ENCODE measurements at places on chromosomes 3 and 15.

DNA sequence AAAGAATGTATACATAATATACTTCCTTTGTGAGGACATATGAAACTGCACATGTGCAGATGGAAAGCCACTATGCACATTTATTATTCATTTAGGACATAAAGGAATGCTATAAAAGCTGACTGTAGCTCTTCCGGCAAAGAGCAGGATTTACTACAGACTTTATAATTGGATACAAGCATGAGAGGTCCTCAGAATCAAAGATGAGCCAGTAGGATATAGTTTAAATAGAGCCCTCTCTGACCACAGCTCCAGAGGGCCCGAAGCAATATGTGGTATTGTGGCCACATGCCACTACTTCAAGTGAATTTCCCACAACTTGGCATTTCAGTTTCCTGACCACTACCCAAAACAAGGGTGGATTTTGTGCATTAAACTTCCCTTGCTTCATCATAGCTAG is 140.9 kb downstream of the ATP8B4 start:
- no peak for DNase-seq

- no peak for DNase-seq
Observed at GRCh38 chr15:40744815-40745152, 10.3 kb downstream of the RMDN3 start.

GRCh38 chr3:171248426-171249111 is 211.6 kb downstream of the TNIK start:
- DNase-seq, result no peak

DNA sequence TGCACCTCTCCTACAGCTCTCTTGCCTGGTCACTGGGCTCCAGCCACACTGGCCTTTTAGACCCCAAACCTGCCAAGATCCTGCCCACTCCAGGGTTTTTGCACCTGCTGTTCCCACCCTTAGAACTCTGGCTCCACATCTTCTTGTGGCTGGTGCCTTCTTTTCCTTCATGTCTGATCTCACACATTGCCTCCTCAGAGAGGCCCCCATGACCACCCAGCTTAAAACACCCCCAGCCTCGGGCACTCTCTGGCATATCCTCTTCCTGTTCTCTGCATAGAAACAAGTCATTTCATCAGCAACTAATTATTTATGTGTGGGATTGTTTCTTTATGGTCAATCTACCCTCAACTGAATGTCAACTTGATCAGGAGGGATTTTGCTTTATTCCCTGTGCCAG is 14.0 kb upstream of the AMOTL2 start:
- DNase-seq, result no peak

DNA sequence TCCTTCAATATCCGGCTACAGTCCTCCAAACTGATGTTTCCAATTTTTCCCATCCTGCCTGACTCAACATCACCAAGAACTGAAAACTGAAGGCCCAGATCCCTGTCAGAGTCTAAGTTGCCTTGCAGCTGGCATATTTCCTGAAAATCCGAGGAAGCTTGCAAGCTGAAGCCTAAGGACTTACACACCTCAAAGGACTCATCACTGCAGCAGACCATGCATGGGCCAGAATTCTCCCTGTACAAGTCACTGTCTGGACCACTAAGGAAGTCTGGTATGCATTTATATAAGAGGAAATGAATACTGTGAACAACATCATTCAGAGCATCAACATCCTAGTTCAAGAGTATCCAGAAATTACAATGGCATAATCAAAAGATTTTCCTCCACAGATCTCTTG is 548.8 kb upstream of the MDFIC2 start:
- no peak for DNase-seq

GRCh38 chr3:179681492-179682263 is 28.8 kb downstream of the USP13 start:
- DNase-seq, result no peak

GRCh38 chr3:108222853-108223565 is 785 bp upstream of the IFT57 start:
- DNase-seq, result no peak

DNA sequence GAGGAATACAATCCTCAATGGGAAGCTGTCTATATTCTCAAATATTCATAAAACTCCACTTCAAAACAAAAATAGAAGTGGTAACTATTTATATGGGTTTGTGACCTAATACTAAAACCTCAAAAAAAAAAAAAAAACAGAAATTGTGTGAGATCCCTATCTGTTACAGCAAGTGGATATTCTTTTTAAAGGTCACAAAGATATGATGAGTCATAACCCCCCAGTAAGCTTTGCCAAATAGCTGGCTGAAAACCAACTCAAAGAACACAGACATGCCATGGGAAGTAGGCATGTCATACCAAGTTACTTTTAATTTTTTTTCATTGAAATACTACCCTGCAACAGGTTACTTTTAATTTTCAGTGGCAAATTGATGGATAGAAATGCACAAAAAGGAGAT is 62.5 kb downstream of the CBLB start:
- peak; percentile 42 for DNase-seq

DNA sequence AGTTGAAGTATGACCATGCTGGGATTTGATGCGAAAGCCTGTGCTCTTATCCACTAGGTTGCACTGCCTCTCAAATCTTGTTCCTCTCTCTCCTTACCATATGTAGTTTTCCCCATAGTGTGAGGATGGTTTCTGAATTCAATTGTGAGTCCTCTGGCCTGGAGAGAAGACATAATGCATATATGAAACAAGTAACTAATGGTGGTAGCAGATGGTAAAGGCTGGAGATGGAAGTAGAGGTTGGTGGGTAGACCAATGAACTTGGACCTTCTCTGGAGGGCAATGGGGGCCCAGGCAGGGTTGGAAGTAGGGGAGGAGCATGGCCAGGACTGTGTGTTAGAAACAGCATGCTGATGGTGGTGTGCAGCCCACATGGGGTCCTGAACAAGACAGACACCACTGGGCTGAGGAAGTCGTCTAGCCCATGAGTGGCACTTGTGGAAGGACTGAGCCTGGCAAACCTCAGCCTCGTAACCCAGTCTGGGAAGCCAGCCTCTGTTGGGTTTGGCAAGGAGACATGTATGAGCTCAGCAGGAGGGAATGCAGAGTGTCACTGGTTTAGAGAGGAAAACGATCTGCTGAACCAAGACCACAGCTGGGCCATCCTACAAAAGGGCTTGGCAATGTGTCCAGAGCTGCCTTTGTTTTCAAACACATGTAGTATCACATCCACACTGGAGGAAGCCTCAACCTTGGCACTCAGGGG is 18.5 kb upstream of the LMCD1 start:
- DNase-seq, result no peak

DNA sequence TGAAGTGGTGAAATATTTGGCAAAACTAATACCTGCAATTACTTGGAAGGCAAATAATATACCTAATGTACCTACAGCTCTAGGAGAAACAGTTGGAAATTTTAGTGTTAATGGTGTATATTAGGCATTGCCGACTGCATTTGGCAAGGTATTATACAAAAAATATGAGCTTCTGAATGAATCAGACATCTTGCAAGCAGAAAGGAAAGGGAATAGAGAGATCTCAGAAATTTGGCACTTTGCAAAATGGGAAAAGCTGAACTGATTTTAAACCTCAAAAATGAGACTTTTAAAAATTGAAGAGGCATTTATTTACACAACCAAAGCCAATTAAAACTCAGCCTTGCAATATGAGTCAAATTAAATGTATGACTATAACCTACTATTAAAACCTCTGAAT is 40.2 kb upstream of the C15orf61 start:
- no peak for DNase-seq

DNA sequence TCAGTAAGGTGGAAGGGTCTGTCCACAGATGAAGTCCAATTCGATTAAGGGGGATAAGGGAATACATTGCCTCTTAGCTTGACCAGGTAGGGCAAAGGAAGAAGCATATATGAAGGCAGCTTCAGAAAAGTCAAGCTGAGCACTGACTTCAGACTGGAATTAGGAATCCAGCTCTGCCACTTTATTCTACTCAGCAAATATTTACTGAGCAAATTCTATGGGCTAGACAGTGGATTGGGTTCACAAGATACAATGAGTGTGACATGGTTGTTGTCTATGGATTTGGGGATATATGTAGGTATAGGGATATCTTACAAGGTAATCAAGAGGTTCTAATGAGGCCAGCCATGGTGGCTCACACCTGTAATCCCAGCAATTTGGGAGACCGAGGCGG is 526 bp downstream of the ADIPOQ start:
- DNase-seq, result no peak

DNA sequence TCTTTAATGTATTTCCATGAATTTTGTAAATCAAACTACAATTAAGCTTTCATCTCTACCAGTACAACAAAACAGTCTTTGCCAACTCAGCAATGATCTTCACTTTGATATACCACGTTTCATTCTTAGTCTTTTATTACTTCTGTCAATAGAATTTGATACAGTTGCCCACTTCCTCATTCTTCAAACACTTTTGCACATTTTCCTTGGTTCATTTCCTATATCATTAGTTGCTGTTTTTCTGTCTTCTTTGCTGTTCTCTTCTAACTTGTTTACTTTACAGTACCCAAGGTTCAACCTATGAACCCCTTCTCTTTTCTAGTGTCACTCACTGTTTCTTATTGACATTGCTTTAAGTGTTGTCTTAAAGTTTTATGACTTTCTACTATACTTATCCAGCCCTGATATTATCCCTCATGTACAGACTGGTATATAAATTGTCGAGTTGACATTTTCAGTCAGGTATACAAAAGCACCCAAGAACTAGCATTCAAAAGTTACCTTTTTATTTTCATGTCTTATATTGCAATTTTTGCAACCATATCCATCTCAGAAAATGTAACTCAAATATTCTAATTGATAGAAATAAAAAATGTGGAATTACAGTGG is 903.1 kb downstream of the NSUN3 start:
- no peak for DNase-seq

- no peak for DNase-seq
Observed at GRCh38 chr15:85825719-85826118, 31.0 kb upstream of the KLHL25 start.

- DNase-seq, result no peak
Observed at GRCh38 chr15:49045751-49046219, 461 bp downstream of the SECISBP2L start.

GRCh38 chr15:66038387-66039116 is 169.3 kb downstream of the RAB11A start:
- no peak for DNase-seq

GRCh38 chr3:180117381-180118163 is 80.8 kb upstream of the PEX5L start:
- DNase-seq, result no peak

- DNase-seq, result no peak
Observed at GRCh38 chr3:183563536-183563874, 8.0 kb upstream of the KLHL6 start.

DNA sequence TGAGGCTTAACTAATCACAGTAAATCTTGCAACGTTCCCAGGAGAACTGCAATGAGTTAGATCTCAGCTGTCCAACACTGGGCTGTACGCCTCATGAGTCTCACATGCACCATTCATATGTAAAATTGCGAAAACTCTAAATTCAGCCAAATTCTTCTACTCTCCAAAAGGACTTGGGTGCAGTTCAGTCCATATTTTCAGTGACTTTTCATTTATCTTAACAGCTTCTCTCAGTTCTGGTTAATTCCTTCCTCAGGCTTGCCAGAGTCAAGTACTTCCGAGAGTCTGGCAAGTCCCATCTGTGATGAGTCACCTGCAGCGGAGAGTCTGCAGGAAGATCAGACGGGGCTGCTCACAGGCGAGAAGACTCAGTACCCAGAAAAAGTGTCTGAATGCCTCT is 11.5 kb downstream of the CCDC80 start:
- peak; percentile 22 for DNase-seq

DNA sequence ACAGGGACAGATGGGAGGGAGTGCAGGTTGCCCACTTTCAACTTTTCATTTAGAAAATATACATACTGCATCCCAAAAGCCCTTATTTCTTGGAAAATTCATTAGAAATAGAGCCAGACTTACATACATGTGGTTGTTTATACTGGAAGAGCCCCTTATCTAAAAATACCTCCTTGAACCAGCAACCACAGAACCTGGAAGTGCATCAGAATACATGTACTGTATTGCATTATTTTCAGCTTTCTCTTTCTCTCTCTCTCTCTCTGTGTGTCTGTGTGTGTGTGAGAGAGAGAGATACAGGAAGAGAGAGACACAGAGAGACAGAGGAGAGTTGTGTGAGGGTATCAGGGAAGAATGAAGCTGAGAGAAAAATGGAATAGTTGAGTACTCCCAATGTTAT is 29.5 kb upstream of the LSAMP start:
- DNase-seq, result no peak

DNA sequence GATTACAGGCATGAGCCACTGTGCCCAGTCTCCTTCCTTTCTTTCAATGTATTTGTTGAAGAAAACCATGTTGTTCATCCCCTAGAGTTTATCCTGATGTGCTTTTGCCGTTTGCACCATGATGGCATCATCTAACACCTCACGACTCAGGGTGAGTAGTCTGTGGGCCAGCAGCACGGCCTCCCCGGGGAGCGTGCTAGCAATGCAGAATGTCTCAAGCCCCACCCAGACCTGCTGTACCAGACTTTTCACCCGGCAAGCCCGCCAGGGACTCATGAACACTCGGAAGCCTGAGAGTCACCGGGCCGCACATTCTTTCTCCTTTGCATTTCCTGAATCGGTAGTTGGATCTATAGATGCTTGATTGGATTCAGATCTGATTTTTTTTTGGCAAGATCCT is 64.6 kb downstream of the RPN1 start:
- no peak for DNase-seq

DNA sequence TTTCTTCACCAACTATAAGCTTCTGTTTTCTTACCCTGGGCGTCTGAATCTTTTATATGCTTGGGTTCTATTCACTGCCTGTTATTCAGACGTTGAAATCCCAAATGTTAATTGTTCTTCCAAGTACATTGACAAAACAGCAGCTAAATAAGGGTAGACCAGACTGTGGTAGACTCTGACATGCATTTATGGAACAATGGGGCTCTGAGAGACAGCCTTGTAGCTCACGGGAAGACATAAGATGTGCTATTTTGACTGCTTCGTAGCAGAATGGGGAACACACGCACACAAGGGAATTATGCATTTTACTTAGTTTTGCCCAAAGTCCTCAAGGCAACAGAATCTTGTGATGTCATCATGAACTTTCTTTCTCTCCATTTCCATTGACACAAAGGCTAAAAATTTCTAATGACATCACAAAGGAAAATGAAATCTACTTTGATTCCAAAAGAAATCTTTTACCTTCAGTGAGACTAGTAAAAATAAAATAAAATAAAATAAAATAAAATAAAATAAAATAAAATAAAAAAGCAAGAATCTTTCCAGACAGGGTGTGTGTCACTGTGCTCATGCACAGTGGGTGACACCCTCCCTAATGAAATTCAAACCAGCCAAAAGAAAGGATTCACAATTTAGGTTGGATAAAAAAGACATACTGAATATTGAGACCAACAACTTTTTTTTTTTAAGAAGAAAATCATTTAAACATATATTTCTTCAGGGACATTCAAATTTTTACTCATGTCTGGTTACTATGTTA is 346.6 kb downstream of the ZBTB20 start:
- no peak for DNase-seq

GRCh38 chr15:47516558-47516957 is 200.7 kb upstream of the SEMA6D start:
- DNase-seq, result no peak

DNA sequence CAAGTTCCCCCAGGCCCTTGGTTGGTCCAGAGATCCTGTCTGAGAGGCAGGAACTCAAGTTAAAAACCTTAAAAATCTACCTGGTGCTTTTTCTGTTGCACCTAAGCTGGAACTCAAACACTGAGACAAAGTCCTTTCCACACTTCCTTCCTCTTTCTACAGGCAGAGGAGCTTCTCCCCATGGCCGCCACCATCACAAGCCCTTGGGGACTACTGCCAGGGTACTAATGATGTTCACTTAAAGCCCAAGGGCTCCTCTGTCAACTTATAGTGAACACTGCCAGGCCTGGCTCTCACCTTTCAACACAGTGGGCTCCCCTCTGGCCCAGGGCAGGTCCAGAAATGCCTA is 26.0 kb downstream of the TM4SF18 start:
- DNase-seq, result no peak

All from CD4-positive, alpha-beta T cell treated with Interleukin-6 for 4 hours (primary cell).